ENCODE measurements at places on chromosomes 5 and 9.

GRCh38 chr9:83431101-83432060, 106.8 kb downstream of the FRMD3 start:
- peak; percentile 70 for DNase-seq

- no peak for DNase-seq
These were observed 213.6 kb downstream of the EBF1 start for GRCh38 chr5:158886086-158886485.

DNA sequence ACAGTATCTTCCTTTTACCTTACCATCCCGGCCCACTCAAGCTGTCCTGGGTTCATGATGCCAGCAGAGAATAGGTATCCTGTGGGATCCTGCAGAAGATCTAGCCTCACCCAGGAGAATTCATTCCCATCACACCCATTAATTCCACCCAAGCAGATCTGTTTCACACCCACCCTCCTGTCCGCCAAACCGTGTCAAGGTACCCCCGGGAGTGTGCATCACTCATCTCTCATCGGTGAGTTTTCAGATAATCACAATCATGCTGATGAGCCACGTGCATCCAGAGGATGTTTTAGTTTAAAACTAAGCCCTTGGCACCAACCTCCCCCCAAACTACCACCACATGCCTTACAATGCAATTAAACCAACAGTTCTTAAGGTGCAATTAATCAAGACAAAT, 18.8 kb downstream of the ANKH start:
- DNase-seq = no peak

DNA sequence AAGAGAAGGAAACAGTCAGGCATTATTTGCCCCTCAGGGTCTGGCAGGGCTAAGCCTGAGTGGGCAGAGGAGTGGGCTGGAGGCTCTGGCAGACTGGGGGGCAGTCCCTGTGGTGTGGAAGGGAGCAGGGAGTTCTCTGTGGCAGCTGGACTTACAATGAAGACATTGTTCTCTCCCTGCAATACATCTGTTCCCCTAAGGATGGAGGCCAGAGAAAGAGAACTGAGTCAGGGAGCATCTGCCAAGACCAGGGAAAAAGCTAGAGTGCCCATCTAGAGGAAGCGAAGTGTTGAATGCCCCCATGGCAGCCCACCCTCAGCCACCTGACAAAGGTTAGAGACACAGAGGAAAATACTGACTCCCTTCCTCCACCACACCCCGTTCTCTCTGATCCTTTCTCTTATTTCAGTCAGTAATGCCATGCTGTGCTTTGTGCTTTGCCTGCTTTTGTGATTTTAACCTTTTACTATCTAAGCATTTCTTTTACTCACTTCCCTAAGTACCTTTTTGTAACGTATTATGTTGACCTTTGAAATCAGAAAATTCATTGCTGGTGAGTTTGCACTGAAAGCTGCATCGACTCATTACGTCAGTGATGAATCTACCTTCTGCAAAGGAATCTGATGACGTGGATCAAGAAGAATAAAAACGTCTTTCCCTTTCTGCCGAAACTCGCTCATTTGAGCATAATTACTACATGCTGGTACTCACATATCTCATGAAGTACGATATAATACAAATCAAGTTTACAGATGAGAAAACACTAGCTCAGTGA, 76.0 kb downstream of the ACTL7B start:
- no peak for DNase-seq

- DNase-seq = peak; percentile 78
These were observed 20.2 kb upstream of the SMIM15 start for GRCh38 chr5:61182449-61182848.

Data from dermis microvascular lymphatic vessel endothelial cell (primary cell).